Stimulated activated CD4-positive, alpha-beta T cell treated with anti-CD3 and anti-CD28 coated beads, Interleukin-1b, Interleukin-23, amount 100 ng/mL, for 24 hours (primary cell): ENCODE measurements at places on chromosomes 1 and 21.

DNA sequence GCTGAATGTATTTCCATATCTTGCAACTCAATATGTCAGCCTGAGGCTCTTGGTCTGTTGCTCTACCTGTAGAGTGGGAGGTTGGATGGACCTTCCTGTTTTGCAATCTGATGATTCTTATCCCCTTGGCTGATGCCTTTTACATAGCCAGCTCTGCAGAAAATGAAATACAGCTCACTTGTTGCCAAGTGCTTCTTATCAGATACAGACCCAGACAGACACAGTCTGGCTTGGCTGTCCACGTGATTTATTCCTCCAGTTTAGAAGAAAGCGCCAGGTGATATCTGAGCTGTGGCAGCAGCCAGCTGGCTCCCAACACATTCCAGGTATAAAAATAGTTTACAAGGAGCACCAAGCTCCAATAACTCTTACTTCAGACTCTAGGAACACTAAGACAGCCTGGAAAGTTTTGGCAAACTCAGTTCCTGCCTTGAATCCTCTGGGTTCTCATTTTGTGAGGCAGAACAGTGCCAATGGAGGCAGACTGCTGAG, 479.2 kb upstream of the USP24 start:
- no peak for DNase-seq

- DNase-seq, result no peak
These were observed 78.8 kb downstream of the GPR161 start for GRCh38 chr1:168057921-168058320.

DNA sequence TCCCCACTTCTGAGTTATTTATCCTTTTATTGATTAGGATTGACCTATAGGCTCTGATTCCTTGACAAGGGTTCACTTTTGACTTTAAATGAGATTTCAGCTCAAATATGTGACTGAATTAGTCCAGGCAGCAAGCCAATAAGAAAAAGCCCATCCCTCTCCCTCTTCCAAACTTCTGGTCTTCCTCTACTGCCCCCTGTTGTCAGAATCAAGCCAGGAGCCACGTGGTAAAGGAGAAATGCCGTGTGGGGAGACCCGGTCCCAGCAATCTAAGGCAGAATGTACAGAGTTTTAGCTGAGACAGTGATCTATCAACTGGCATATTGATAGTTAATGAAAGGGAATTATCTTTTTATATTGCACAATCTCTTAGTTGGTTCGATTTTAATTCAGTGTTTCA, 5.2 kb downstream of the ADAMTS5 start:
- DNase-seq, result no peak

DNA sequence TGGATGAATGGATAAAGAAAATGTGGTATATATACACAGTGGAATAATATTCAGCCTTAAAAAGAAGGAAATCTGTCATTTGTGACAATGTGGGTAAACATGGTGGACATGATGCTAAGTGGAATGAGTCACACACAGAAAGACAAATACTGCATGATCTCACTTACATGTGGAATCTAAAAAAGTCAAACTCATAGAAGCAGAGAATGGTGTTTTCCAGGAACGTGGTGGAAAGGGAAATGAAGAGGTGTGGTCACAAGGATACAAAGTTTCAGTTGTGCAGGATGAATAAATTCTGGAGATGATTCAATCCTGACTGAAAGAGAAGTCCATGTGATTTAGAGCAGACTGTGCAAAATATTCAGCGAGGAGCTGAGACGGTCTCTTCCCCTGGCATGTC, 56.6 kb downstream of the RYR2 start:
- no peak for DNase-seq

GRCh38 chr1:31228986-31229385, 10.7 kb downstream of the NKAIN1 start:
- DNase-seq, result no peak

DNA sequence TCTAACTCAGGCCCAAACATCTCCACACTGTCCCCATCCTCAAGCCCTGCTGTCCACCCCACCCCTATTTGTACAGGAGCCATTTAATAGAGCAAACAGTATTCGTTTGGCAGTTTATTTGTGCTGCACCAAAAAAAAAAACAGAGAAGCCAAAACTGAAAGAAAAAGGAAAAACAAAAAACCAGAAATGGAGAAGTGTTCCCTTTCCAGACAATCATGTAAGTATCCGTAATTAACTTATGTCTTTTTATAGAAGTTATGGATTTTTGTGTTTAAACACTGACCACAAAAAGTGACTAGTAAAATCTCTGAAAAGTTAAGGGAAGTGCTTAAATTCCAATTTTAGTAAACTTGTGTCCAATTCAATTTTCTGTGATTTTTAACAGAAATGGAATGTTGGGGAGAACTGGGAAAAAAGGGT, 40.4 kb upstream of the ZBTB18 start:
- DNase-seq, result no peak

DNA sequence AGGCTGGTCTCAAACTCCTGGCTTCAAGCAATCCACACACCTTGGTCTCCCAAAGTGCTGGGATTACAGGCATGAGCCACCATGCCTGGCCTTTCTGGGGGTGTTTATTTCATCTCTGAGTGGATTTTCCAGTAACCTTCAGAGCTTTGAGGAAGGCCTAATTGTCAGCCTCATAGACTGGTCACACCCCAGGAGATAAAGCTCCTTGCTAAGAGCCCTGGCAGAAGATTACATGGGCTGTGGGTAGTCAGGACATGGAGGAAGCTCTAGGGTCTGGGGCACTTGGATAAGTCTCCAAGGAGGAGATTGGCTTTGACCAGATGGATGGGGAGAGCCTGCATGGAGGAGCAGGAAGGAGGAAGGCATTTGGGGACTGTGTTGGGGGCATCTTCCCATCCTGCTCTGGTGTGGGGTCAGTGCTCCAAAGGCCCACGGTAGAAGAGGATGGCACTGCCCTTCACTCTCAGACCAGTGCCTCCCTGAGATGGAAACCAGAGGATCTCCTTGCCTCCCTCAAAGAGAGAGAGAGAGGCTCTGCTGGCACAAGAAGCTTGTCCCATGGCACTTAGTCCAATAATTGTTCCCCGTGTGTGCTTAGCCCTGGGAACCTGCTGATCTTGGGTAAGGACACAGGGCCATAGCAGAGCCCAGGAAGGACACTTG, 14.7 kb upstream of the GSTM4 start:
- DNase-seq, result no peak

DNA sequence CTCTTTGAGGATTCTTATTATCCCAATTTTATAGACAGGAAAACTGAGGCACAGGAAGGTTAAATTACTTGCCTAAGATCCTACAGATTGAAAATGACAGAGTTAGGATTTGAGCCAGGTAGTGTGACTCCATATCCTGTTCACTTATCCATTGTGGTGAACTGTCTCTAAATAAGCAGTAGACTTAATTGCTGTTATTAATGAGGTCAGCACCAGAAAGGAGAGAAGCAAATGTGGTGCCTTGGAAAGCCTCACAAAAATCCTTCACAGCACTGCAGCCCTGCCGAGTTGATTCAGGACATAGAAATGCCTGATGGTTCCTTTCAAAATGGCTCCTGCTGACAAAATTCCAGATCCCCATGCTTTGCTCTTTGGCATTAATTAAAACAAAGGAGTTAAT, 193.3 kb upstream of the BEND5 start:
- no peak for DNase-seq

GRCh38 chr1:41758904-41759548, 159.7 kb downstream of the HIVEP3 start:
- no peak for DNase-seq

DNA sequence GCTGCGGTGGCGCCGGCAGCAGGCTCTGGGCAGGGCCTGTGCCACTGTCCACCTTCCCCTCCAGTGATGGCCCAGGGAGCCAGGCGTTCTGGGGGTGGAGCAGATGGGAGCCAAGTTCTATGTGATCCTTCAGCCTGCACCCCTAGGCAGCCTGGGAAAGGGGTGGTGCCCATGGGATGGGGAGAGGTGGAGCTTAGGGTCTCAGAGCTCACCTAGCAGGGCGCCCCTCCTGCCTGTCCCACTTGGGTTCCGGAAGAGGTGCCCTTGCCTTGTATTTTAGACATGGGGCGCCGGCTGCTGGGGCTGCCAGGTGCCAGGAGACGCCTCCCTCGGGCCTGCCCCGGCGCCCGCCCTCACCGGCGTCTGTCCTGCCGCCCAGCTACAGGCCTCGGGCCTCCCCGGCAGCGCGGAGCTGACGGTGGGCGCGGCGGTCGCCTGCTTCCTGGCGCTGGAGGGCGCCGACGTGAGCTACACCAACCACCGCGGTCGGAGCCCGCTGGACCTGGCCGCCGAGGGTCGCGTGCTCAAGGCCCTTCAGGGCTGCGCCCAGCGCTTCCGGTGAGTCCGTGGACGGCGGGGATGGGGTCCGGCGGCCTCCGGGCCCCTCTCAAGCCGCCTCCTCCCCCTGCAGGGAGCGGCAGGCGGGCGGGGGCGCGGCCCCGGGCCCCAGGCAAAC, 3.1 kb upstream of the MMP23B start:
- no peak for DNase-seq

- no peak for DNase-seq
These were observed 3.8 kb upstream of the PIGC start for GRCh38 chr1:172447641-172448040.

DNA sequence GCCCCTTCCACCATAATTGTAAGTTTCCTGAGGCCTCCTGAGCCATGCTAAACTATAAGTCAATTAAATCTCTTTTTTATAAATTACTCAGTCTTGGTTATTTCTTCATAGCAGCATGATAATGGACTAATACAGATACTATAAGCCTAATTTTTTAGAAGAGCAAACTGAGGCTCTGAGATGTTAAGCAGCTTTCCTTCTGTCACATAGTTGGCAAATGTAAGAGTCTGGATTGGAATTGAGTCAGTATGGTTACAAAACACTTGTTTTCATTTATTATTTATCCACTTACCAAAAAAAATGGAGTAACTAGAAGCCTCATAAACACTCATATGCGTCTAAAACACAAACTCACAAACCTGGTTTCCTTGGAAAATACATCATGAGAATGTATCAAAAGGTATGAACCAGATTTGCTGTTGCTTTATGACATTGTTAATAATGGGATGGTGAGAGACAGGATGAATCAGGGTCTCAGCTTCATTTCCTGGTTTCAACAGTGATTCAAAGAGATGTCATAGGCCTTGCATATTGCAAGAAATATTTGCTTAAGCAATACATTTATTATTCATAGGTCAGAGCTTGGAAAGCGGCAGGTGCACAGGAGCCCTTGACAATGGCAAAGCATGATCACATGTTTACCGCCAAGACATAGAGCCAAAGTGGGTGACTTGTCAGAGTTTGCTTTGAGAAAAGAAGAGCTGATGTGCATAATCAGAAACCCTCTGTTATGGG, 221.5 kb downstream of the GRIK1 start:
- no peak for DNase-seq

GRCh38 chr1:41434748-41435449, 49.6 kb downstream of the EDN2 start:
- no peak for DNase-seq

DNA sequence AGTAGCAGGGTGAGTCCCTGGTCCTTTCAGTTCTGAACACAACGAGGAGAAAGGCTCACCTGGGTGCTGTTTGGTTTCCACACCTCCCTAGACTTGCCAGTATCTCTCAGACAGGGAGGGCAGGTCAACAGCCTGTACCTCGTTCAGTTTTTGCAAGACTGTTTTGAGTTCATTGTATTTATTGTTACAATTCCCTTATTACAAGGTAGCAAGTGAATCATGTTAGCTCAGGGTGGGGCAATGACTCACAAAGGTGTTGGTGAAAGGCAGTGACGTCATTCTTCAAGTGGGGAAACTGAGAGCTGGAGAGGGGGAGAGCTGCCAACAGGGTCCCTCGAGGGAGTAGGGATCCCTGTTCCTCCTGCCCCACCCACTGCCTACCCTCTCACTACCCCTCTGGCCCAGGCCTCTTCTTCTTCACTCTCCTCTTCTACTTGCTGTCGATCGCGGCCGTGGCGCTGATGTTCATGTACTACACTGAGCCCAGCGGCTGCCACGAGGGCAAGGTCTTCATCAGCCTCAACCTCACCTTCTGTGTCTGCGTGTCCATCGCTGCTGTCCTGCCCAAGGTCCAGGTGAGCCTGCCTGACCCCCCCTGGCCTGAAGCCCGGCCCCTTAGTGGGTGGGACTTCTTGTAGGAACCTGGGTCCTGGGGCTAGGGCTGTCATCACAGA, 13.4 kb downstream of the SERINC2 start:
- DNase-seq, result no peak

DNA sequence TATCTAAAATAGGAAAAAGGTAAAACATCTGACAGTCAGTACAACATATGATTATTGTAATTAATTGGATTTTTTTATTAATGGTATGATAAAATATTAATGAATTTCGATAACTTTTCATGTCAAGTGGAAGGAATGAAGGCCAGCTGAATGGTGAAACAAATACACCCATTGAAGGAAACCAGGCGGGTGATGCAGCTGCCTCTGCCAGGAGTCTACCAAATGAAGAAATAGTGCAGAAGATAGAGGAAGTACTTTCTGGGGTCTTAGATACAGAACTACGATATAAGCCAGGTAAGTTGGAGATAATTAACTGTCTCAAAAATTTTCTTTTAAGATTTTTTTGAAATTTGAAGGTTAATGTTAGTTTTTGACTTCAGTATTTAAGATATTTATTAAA, 3.2 kb downstream of the SON start:
- no peak for DNase-seq

DNA sequence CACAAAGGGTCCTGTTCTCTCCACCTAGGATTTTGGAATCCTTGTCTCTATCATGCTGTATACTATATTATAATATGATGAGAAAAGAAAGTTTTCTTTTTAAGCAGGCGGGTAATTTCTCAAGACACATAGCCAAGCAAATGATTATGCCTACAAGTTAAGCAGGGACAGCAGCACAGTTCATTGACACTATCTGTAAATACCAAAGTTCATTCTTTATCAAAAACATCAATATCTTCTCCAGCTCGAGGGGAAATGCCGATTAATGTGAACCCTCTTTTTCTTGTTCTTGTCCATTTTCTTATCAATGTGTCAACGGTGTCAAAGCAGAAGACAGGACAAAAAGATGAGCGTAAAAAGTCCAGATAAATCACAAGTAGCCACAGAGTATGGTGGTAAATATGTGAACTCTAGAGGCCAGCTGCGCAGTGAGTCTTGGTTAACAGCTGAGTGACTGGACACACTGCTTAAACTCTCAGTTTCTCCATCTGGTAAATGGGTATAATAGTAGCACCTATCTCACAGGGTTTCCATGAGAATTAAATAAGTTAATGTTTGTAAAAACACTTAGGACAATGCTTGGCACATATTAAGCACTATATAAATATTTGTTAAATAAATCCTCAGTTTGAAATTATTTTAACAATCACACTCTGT, 30.9 kb downstream of the LPAR3 start:
- no peak for DNase-seq

DNA sequence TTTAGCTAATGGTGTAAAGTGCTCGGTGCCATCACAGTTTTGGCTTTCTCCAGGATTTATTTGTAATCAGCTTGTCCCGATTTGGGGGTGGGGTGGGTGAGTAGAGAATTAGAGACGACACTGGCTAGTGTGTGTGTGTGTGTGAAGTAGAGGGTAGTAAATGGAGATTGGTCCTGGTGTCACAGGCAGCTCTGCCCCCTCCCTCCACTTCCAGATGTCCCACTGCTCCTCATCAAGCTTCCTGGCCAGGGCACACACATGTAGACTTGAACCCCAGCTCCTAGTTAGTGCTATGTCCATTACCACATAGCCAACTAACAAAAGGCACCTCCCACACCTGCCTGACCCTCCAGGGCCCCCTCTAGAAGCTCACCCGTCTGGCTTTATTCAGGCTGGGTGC, 3.2 kb downstream of the TRNP1 start:
- DNase-seq, result no peak

GRCh38 chr1:186793582-186793927, 35.2 kb upstream of the PLA2G4A start:
- DNase-seq, result no peak
